ENCODE measurements at places on chromosomes 16 and 17.
A peak's percentile ranks its signal among the peaks of the same experiment; 100 is the strongest.

- H3K36me3 ChIP-seq, result peaks cover 8% of the 10 kb centered on the region
- peak within 1 kb of the TSS; percentile 97 for H3K27ac ChIP-seq
- H3K4me1 ChIP-seq, result peaks cover 38% of the 10 kb centered on the region
- H3K27me3 ChIP-seq, result no peaks in the 10 kb centered on the region
These were observed at the start of gene MLLT6 for GRCh38 chr17:38704606-38705522. Gene MLLT6, plus strand, starts transcription at chr17:38705273. Its CDS starts 360 bp downstream, at chr17:38705633.

GRCh38 chr17:28369684-28370034 is 448 bp downstream of the VTN start:
- DNase-seq, result no peak
- H3K4me3 ChIP-seq, result no peak overlapping the region
- no peaks in the 10 kb centered on the region for H3K27me3 ChIP-seq
- H3K27ac ChIP-seq, result no peak overlapping the region
- peaks cover 3% of the 10 kb centered on the region for H3K36me3 ChIP-seq

- no peak for DNase-seq
- no peak overlapping the region for H3K4me3 ChIP-seq
- H3K36me3 ChIP-seq, result peaks cover 8% of the 10 kb centered on the region
- no peak overlapping the region for H3K27ac ChIP-seq
These were observed 1.9 kb upstream of the PLD6 start for GRCh38 chr17:17207998-17208397.

GRCh38 chr17:18146259-18146658 is 37.4 kb upstream of the ALKBH5 start:
- H3K4me1 ChIP-seq, result peaks cover under 1% of the 10 kb centered on the region
- DNase-seq, result no peak
- H3K36me3 ChIP-seq, result no peaks in the 10 kb centered on the region
- peaks cover 2% of the 10 kb centered on the region for H3K27me3 ChIP-seq
- H3K27ac ChIP-seq, result no peak overlapping the region
- no peak overlapping the region for H3K4me3 ChIP-seq

GRCh38 chr16:22358000-22358399 is 16.4 kb downstream of the CDR2 start:
- H3K27me3 ChIP-seq, result no peaks in the 10 kb centered on the region
- H3K4me1 ChIP-seq, result peaks cover 18% of the 10 kb centered on the region
- peaks cover 4% of the 10 kb centered on the region for H3K36me3 ChIP-seq
- DNase-seq, result no peak

- peaks cover 8% of the 10 kb centered on the region for H3K4me1 ChIP-seq
- no peaks in the 10 kb centered on the region for H3K27me3 ChIP-seq
- peak overlapping the region; percentile 94 for H3K4me3 ChIP-seq
- no peak for DNase-seq
These were observed 594 bp downstream of the MAPK8IP3 start for GRCh38 chr16:1706386-1707192.

- no peak for DNase-seq
- peaks cover 27% of the 10 kb centered on the region for H3K36me3 ChIP-seq
- no peaks in the 10 kb centered on the region for H3K4me1 ChIP-seq
- H3K27me3 ChIP-seq, result no peaks in the 10 kb centered on the region
- H3K4me3 ChIP-seq, result no peak overlapping the region
- no peak overlapping the region for H3K27ac ChIP-seq
These were observed 32.6 kb downstream of the RHOT1 start for GRCh38 chr17:32174889-32175288.

DNA sequence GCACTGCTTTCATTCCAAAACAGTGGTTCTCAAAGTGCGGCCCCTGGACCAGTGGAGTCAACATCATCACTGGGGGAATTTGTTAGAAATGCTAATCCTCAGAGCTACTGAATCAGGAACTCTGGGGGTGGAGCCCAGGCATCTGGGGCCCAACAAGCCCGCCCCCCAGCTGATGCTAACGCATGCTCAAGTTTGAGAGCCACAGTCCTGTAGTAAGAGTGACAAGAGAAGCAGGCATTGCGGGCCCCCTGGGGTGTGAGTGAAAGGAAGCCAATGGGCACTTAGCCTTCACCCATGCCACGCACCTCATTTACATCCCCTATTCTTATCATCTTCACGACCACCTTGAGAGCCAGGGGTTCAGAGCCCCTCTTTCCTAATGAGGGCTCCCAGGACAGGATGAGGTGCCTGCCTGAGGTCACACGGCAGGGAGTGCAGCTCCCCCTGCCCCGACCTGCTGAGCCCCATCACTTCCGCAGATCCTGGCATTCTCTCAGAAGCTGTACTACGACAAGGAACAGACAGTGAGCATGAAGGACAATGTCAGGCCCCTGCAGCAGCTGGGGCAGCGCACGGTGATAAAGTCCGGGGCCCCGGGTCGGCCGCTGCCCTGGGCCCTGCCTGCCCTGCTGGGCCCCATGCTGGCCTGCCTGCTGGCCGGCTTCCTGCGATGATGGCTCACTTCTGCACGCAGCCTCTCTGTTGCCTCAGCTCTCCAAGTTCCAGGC is 9.1 kb downstream of the CA4 start:
- peaks cover 6% of the 10 kb centered on the region for H3K4me1 ChIP-seq
- H3K27me3 ChIP-seq, result peaks cover 33% of the 10 kb centered on the region
- no peak overlapping the region for H3K4me3 ChIP-seq
- H3K27ac ChIP-seq, result no peak overlapping the region
- H3K36me3 ChIP-seq, result no peaks in the 10 kb centered on the region

DNA sequence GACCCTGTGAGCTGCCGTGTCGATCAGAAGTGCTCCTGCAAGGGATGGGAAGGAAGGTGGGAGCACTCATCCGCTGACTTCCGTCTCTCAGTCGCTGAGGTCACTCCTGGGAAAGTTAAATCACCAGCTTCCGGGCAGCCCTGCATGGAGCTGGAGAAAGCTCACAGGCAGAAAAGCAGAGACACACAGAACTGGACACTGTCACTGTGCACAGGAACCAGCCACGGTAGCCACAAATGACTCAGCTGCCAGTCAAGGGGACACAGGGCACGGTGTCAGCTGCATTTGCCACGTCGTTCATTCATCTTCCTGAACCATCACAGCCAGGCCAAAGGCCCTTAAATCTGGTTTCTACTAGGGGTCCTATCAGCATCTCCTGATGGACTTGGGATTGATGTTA is 226.4 kb upstream of the PSMD7 start:
- H3K4me3 ChIP-seq, result no peak overlapping the region
- H3K4me1 ChIP-seq, result no peaks in the 10 kb centered on the region
- H3K27me3 ChIP-seq, result no peaks in the 10 kb centered on the region
- H3K27ac ChIP-seq, result no peak overlapping the region
- DNase-seq, result no peak

DNA sequence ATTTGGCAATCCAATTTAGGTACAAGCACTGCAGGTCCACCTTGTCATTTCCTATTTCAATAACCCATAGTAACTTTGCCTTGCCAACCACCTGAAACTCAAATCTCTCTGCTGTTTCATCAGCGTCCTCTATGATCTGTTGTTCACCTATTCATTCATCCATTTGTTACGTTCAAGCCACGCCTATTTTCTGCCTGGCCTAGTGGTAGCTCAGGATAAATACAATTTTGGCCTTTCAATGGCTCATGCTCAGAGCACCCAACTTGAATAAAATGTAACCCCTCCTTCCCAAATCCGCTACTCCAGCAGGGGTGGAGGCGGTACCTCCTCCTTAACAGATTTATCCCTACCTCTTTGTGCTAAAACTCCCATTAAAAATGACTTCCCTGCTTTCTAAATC is 3.6 kb upstream of the FBXO47 start:
- H3K27ac ChIP-seq, result no peak overlapping the region
- H3K4me3 ChIP-seq, result no peak overlapping the region
- H3K4me1 ChIP-seq, result peaks cover 2% of the 10 kb centered on the region
- no peak for DNase-seq
- peaks cover 4% of the 10 kb centered on the region for H3K27me3 ChIP-seq
- no peaks in the 10 kb centered on the region for H3K36me3 ChIP-seq

DNA sequence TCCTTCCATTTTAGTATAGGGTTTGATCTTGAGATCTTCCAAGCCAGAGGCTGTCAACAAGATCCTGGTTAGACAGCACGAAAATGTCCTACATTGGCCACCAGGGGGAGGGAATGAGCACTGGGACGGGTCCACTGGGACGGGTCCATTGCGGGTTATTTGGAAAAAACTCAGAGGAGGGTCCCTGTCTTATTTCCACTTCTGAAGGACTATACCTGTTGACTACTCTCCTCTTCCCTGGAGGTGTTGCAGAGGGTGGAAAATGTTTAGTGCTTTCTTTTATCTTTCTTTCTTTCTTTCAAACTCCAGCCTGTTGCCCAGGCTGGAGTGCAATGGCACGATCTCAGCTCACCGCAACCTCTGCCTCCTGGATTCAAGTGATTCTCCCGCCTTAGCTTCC is 2.5 kb downstream of the TTLL6 start:
- H3K4me3 ChIP-seq, result no peak overlapping the region
- peaks cover 12% of the 10 kb centered on the region for H3K27me3 ChIP-seq
- DNase-seq, result peak; percentile 54
- H3K27ac ChIP-seq, result no peak overlapping the region

DNA sequence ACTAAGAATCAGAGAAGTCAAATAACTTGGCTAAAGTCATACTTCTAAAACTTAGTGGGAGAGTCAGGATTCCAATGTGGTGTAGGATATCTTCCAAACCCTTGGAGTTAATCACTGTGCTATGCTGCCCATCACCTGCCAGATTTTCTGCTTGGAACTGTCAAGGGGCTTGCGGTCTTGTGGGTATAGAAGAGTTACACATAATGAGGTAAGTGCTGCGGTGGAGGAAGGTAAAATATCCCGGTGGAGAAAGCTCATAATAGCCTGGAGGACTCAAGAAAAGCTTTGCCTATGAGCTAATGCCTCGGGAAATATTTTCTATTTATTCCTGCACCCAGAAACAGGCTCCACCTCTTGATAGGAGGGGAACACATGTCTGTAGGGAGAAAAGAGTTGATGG is 195.6 kb downstream of the UTP18 start:
- H3K4me1 ChIP-seq, result no peaks in the 10 kb centered on the region
- H3K36me3 ChIP-seq, result no peaks in the 10 kb centered on the region
- no peak for DNase-seq
- H3K27ac ChIP-seq, result no peak overlapping the region
- H3K4me3 ChIP-seq, result no peak overlapping the region

GRCh38 chr16:80989801-80990200 is 16.9 kb downstream of the CMC2 start:
- H3K4me1 ChIP-seq, result peaks cover 6% of the 10 kb centered on the region
- no peak for DNase-seq
- H3K4me3 ChIP-seq, result no peak overlapping the region
- H3K36me3 ChIP-seq, result peaks cover 19% of the 10 kb centered on the region

DNA sequence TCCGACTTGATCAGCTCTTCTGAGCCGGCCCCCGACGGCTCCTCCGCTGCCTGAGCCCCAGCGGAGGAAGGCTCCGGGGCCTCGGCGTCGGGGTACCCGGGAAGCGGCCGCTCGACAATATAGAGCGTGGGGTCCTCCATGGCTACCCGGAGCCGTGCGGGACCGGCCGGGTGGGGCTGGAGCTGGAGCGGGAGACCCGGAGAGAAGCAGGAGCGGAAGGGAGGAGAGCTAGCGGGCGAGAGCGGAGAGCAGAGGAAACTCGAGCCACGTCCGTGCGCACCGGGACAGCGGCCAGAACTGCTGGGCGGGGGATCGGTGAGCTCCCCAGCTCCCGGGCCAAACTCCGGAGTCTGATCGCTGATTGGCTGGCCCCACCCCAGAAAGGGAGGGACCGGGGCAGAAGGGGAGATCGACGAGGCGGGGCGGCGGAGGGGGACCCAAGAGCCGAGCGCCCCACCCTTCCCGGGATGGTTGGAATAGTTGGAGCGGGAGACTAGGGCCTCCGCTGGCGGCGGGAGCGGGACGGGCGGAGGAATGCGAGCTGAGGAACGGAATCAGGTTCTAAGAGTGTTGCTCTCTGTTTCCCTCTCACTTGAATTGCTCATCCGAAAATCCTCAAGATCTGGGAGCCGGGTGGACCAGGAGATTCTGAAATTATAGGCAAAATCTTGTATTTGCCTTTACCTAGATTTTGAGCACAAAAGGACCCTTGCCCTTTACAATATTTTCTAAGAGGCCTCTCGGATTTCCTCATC is at the start of gene CAVIN1:
Gene CAVIN1 (minus strand): TSS at position 299 of the 755 bp plus-strand sequence. CDS start 159 bp downstream, at position 140.
- H3K4me1 ChIP-seq, result peaks cover 3% of the 10 kb centered on the region
- no peak for DNase-seq

DNA sequence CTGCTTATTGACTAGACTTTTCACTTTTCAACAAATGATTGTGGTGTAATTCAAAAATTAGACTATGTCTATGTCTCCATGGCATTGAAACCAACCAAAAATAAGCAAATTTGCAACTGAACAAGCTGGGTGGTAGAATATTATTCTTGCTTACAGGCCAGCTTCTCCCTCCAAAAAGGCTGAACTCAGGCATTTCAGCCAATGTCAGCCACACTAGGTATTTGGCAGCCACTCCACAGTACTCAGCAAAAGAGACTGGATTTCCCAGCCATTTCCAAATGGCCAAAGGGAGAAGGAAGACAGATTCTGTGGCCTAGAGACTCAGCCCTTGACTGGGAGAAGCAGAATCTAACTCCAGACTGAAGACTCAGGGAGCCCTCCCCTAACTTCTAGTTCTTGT is 121.8 kb upstream of the IRX5 start:
- H3K36me3 ChIP-seq, result no peaks in the 10 kb centered on the region
- H3K27ac ChIP-seq, result no peak overlapping the region

- H3K27ac ChIP-seq, result no peak overlapping the region
- no peak overlapping the region for H3K4me3 ChIP-seq
- peaks cover 14% of the 10 kb centered on the region for H3K36me3 ChIP-seq
- peaks cover 8% of the 10 kb centered on the region for H3K4me1 ChIP-seq
These were observed 20.7 kb downstream of the LGALS9 start for GRCh38 chr17:27651411-27652345.

- peaks cover 12% of the 10 kb centered on the region for H3K4me1 ChIP-seq
- peak; percentile 82 for DNase-seq
- H3K4me3 ChIP-seq, result peak within 1 kb of the TSS; percentile 98
- H3K27ac ChIP-seq, result peak within 1 kb of the TSS; percentile 96
- no peaks in the 10 kb centered on the region for H3K27me3 ChIP-seq
- peaks cover 3% of the 10 kb centered on the region for H3K36me3 ChIP-seq
These were observed at the start of gene UBALD1 for GRCh38 chr16:4614571-4615383. Gene UBALD1, minus strand, starts transcription at chr16:4614888. Its CDS starts 91 bp downstream, at chr16:4614797.

- H3K27me3 ChIP-seq, result peaks cover 5% of the 10 kb centered on the region
- no peaks in the 10 kb centered on the region for H3K4me1 ChIP-seq
- H3K36me3 ChIP-seq, result no peaks in the 10 kb centered on the region
- no peak overlapping the region for H3K27ac ChIP-seq
- DNase-seq, result no peak
These were observed 36.5 kb downstream of the GSG1L start for GRCh38 chr16:28027055-28027454.
